ENCODE measurements at places on chromosomes 13 and 19.

DNA sequence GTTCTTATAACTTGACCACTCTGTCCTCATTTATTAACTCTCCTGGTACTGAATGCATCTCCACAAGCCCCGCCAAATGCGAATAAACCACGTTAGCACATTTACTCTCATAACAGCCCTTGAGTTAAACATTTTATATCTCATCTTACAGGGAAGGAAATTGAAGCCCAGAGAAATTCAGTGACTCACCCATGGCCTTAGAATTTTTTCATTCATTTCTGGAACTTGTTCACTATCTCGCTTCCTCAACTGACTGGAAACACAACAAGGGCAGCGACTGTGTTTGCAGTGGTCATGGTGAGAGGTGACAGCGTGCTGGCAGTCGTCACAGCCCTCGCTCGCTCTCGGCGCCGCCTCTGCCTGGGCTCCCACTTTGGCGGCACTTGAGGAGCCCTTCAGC lies 39.5 kb downstream of the SERP2 start:
- no peak for DNase-seq

GRCh38 chr13:101917833-101918661 lies 465.6 kb downstream of the ITGBL1 start:
- DNase-seq, result no peak

DNA sequence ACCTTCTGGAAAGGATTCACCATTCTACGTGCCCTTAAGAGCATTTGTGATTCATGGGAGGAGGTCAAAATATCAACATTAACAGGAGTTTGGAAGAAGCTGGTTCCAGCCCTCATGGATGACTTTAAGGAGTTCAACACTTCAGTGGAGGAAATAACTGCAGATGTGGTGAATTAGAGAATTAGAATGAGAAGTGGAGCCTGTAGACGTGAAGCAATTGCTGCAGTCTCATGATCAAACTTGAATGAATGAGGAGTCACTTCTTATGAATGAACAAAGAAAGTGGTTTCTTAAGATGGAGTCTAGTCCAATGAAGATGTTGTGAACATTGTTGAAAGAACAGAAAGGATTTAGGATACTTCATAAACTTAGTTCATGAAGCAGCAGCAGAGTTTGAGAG lies 129.1 kb downstream of the TNFRSF19 start:
- no peak for DNase-seq

GRCh38 chr13:113815151-113816058 lies 48.5 kb downstream of the GAS6 start:
- DNase-seq, result peak; percentile 73

DNA sequence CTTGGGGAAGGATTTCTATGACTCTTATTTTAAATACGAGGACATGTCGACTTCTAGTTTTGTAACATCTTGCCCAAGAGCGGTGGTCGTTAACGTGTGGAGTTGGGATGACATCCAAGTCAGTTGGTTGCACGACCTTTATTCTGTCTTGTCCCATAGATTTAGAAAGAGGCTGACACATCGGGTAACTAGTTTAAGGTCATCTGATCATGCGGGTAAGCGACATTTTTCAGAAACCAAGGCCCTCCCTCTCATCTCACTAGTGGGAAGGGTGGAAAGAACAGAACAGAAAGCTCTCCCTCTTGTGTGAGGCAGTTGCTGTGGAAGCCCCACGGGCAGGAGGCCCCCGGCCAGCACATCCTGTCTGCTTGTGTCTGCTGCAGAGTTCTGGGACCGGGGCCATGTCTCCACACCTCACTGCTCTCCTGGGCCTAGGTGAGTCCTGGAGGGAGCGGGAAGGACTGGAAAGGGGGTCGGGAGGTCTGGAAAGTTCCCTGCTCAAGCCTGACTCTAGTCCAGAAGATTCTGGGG lies at the start of gene LAIR2:
LAIR2 (plus strand) TSS at position 314 of the 531 bp plus-strand sequence; CDS start at position 402, 88 bp downstream.
- DNase-seq, result no peak

DNA sequence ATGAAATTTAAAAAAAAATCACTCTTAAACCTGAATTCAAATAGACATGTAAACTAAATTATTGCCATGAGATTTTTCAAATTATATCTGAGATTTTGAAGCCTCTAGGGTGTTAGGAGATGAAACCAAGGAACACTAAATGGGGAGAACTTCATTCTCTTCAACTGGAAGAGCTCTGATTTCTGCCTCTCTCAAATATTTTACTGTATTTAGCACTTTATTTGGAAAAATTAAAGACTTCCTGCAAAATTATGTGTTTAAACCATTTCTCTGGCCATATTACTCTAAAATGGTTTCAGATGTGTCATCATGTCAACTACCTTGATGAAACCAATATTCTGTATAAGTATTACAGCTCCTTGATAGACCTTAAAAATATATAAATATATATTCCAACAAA lies 1571.6 kb upstream of the PRR20A start:
- DNase-seq, result no peak

- DNase-seq, result no peak
Measured at GRCh38 chr13:86309881-86310280, 510.7 kb upstream of the SLITRK6 start.

DNA sequence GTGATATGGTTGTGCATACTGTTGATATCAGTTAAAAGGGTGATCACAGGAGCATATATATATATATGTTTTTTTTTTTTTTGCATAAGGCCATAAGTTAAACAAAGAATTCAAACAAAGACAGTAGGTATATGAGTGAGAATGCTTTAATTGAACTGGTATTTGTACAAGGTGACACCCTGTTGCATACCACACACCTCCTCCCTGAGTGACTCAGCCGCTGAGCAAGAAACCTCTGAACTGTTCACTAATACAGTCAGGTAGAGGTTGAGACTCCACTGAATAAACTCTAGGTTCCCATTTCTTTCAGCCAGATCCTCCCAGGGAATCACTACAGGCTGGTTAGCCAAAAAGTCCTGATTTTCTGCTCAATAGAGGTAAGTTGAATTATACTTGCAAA lies at the start of gene SCEL:
SCEL (plus strand) TSS at position 259 of the 400 bp plus-strand sequence. CDS start 20,170 bp downstream, outside the sequence.
- DNase-seq, result peak; percentile 19

- DNase-seq, result no peak
Measured at GRCh38 chr13:106230450-106230849, 305.0 kb downstream of the EFNB2 start.

Data from HCT116 (cell line).